ENCODE measurements at places on chromosomes 3 and 15. TPM values are rescaled to one million over a fixed set of nuclear protein-coding genes. Genes with fewer than 3 reads are reported as not detected.
A peak's percentile ranks its signal among the peaks of the same experiment; 100 is the strongest.

The GOLGA6L9 gene
- polyA plus RNA-seq, result 3.8 TPM

The WDR93 gene
- 0.10 TPM for polyA plus RNA-seq

The AMIGO3 gene
- 0.76 TPM for polyA plus RNA-seq

The STRA6 gene
- not detected for polyA plus RNA-seq

The TF gene
- 16.2 TPM for polyA plus RNA-seq

The CYP19A1 gene
- 2.7 TPM for polyA plus RNA-seq

The CCR9 gene
- polyA plus RNA-seq, result 0.08 TPM

The SAMD7 gene
- not detected for polyA plus RNA-seq

The CDC25A gene
- 1.2 TPM for polyA plus RNA-seq

The CAND2 gene
- 1.2 TPM for polyA plus RNA-seq

The SHF gene
- 4.4 TPM for polyA plus RNA-seq

The ABHD6 gene
- 6.2 TPM for polyA plus RNA-seq

The SPINK8 gene
- polyA plus RNA-seq, result not detected

GRCh38 chr15:95742836-95743235 is 587.7 kb upstream of the NR2F2 start:
- no peak overlapping the region for H3K4me3 ChIP-seq
- peak; percentile 26 for DNase-seq
- H3K4me1 ChIP-seq, result no peaks in the 10 kb centered on the region
- no peak overlapping the region for H3K27ac ChIP-seq
- H3K36me3 ChIP-seq, result no peaks in the 10 kb centered on the region
- H3K27me3 ChIP-seq, result no peaks in the 10 kb centered on the region

GRCh38 chr3:69500604-69501003 is 114.7 kb upstream of the FRMD4B start:
- H3K27ac ChIP-seq, result no peak overlapping the region
- DNase-seq, result no peak
- no peak overlapping the region for H3K4me3 ChIP-seq

- no peak for DNase-seq
- peaks cover 15% of the 10 kb centered on the region for H3K4me1 ChIP-seq
- no peaks in the 10 kb centered on the region for H3K27me3 ChIP-seq
- H3K4me3 ChIP-seq, result no peak overlapping the region
- H3K36me3 ChIP-seq, result no peaks in the 10 kb centered on the region
Observed at GRCh38 chr15:31278061-31278445, 48.6 kb upstream of the KLF13 start.

GRCh38 chr3:14947100-14947885 is at the start of gene NR2C2:
Gene NR2C2, plus strand, starts transcription at chr3:14947583. Its CDS starts 56,332 bp downstream, at chr3:15003915.
- H3K27ac ChIP-seq, result peak within 1 kb of the TSS; percentile 98
- peaks cover 30% of the 10 kb centered on the region for H3K36me3 ChIP-seq
- peak within 1 kb of the TSS; percentile 80 for H3K4me3 ChIP-seq
- DNase-seq, result peak; percentile 88
- H3K4me1 ChIP-seq, result peaks cover 63% of the 10 kb centered on the region

DNA sequence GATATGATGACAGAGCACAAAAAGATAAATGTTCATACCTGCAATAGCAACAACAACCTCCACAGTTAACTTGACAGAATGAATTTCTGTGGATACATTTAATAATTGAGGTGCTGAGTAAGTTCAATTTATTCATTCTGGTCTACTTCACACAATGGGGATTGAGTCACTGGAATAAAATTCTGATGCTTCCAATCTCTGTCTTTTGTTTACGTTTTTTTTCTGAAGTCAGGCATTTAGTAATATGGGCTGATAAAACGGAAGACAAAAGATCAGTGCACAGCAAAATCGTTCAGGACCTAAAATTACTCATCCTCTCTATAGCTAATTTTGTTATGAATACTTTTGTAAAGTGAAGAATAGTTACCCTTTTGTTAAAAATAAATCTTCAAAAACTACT is 565.9 kb upstream of the CCDC54 start:
- no peaks in the 10 kb centered on the region for H3K27me3 ChIP-seq
- no peaks in the 10 kb centered on the region for H3K36me3 ChIP-seq
- no peak for DNase-seq
- no peak overlapping the region for H3K4me3 ChIP-seq
- no peaks in the 10 kb centered on the region for H3K4me1 ChIP-seq
- H3K27ac ChIP-seq, result no peak overlapping the region

DNA sequence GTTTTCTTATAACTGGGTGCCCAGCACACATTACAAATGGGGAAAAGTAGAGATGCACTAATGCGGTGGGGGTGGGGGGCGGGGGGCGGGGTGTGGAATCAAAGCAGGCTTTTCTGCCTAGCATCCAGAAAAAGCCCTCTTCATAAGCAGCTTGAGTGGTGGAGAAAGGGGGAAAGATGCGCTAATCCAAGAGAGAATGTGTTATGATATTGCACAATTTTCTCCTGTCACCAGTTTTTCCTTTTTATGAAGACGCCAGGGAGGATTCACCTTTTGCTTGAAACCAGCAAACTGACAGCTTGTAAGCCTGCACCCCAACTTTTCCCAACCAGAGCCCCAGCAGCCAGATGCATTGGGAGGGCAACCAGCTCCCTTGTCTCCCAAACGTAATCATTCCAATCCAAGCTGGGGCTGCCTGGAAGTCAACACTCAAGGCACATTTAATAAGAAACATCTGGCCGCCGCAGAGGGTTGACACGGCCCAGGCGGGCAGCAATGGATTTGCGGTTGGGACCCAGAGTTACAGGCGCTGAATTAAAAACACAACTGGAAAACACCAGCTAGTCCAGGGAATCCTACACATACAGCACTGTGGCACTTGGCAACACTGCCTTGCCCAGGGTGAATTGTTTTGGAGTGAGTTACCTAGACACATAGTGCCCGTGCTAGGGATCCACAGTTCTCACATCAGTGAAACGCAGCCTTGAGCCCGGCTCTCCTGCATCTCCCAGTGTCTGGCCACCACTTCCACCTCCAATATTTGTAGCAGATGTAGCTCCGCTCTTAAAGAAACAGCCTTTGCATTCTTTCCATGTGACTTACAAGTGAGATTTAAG is 218.5 kb upstream of the PRICKLE2 start:
- peak overlapping the region; percentile 49 for H3K4me3 ChIP-seq
- H3K4me1 ChIP-seq, result peaks cover 48% of the 10 kb centered on the region
- H3K36me3 ChIP-seq, result no peaks in the 10 kb centered on the region
- H3K27me3 ChIP-seq, result peaks cover 48% of the 10 kb centered on the region

GRCh38 chr3:111668326-111668725 is 73.2 kb upstream of the ZBED2 start:
- H3K36me3 ChIP-seq, result no peaks in the 10 kb centered on the region
- no peaks in the 10 kb centered on the region for H3K27me3 ChIP-seq
- no peak overlapping the region for H3K27ac ChIP-seq
- H3K4me1 ChIP-seq, result no peaks in the 10 kb centered on the region
- H3K4me3 ChIP-seq, result no peak overlapping the region

GRCh38 chr15:98981851-98982722 is 25.5 kb downstream of the PGPEP1L start:
- no peak for DNase-seq
- no peaks in the 10 kb centered on the region for H3K36me3 ChIP-seq
- peaks cover 21% of the 10 kb centered on the region for H3K4me1 ChIP-seq

GRCh38 chr3:50233176-50233575 is 2.8 kb upstream of the GNAI2 start:
- no peak overlapping the region for H3K27ac ChIP-seq
- no peak for DNase-seq
- H3K36me3 ChIP-seq, result no peaks in the 10 kb centered on the region
- peaks cover 41% of the 10 kb centered on the region for H3K4me1 ChIP-seq
- no peaks in the 10 kb centered on the region for H3K27me3 ChIP-seq

DNA sequence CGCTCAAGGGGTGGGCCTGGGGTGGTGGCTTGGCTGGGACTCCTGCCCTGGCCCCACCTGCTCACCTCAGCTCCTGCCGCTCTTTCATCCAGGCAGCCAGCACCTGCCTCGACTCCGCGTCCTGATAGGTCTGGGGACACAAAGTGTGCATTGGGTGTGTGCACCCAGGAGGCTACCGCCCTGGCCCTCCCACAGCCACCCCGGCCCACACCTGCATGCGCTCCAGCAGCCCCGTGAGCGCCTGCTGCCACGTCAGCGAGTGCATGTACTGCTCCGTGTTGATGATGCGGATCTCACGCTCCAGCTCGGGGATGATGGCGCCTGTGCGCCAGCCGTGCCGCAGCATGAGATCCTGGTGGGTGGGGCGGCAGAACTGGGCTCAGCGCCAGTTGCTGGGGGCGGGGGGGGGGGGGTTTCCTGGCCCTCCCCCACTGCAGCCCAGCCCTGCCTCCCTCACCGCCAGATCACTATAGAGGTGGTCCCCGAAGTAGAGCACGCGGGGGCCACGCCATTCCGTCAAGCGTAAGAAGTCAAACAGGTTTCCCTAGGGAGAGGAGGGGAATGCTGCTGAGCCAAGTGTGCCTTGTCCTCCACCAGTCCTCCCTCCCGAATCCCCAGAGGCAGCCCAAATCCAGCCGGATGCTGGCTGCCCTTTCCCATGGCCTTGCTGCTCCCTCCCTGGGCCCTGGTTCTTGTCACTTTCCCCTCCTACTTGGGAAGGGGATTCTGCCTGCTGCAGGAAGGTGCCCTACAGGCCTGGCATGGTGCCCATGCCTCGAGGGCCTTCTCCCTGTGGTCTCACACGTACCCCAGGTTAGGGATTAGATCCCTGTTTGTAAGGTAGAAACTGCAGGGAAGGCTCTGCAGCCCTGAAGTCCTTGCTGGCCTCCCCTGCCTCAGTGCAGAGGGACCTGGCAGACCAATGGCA is 8.6 kb downstream of the NT5DC2 start:
- no peak overlapping the region for H3K4me3 ChIP-seq
- no peaks in the 10 kb centered on the region for H3K27me3 ChIP-seq
- H3K36me3 ChIP-seq, result peaks cover 57% of the 10 kb centered on the region
- H3K4me1 ChIP-seq, result peaks cover 14% of the 10 kb centered on the region
- DNase-seq, result peak; percentile 77

- peaks cover 39% of the 10 kb centered on the region for H3K4me1 ChIP-seq
- no peak overlapping the region for H3K27ac ChIP-seq
- no peak for DNase-seq
- H3K27me3 ChIP-seq, result no peaks in the 10 kb centered on the region
- H3K4me3 ChIP-seq, result no peak overlapping the region
Observed at GRCh38 chr3:16838561-16838960, 46.2 kb upstream of the PLCL2 start.

DNA sequence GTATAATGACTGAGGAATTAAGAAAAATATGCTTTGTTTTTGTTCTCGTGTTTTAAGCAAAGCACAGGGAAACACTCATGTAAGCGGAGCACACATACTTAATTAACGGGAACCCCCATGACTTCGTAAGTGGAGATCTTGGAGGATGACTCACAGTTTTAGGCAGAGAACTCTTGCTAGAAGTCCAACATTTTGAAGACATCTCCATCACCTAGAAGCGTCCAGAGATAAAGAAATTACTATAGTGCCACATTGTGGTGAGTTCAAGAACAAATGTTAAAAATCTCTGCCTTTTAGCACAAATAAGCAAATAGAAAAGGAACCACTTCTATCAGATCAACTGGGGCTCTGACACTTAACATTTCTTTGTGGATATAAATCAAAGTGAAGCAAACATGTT is 194.1 kb upstream of the ARHGEF26 start:
- no peak overlapping the region for H3K4me3 ChIP-seq
- no peaks in the 10 kb centered on the region for H3K4me1 ChIP-seq
- no peak for DNase-seq
- no peaks in the 10 kb centered on the region for H3K27me3 ChIP-seq

DNA sequence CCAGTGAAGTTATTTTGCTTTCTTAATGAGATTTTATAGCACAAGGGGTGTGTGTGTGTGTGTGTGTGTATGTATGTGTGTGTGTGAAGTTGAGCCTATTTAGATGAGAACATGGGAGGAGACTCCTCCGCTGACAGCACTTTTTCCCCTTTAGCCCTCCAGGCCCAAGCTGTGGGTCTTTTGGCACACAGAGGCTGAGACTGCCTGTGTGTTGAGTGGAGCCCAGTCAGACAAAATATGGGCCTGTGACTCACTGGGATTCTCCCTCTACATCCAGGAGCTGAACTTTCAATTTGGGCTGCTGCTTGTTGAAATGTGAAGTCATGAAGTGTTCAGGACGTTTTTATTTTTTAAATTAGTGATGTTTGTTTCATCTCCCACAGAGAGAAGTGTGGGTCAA is 108.0 kb downstream of the MFSD1 start:
- H3K27ac ChIP-seq, result no peak overlapping the region
- H3K36me3 ChIP-seq, result no peaks in the 10 kb centered on the region
- no peaks in the 10 kb centered on the region for H3K4me1 ChIP-seq
- H3K27me3 ChIP-seq, result no peaks in the 10 kb centered on the region
- no peak overlapping the region for H3K4me3 ChIP-seq
- no peak for DNase-seq

GRCh38 chr3:56962206-56962605 is 98.3 kb upstream of the SPATA12 start:
- no peaks in the 10 kb centered on the region for H3K36me3 ChIP-seq
- H3K27me3 ChIP-seq, result no peaks in the 10 kb centered on the region
- no peak overlapping the region for H3K27ac ChIP-seq

GRCh38 chr3:111438283-111438682 is 103.7 kb upstream of the CD96 start:
- no peak overlapping the region for H3K4me3 ChIP-seq
- no peaks in the 10 kb centered on the region for H3K27me3 ChIP-seq
- no peak overlapping the region for H3K27ac ChIP-seq
- DNase-seq, result no peak
- H3K36me3 ChIP-seq, result no peaks in the 10 kb centered on the region

GRCh38 chr3:175879417-175879816 is 1020.3 kb downstream of the NAALADL2 start:
- no peak overlapping the region for H3K4me3 ChIP-seq
- H3K27me3 ChIP-seq, result no peaks in the 10 kb centered on the region
- no peaks in the 10 kb centered on the region for H3K4me1 ChIP-seq
- no peak for DNase-seq

GRCh38 chr15:85761635-85762034 is 33.1 kb downstream of the KLHL25 start:
- DNase-seq, result peak; percentile 74
- H3K27me3 ChIP-seq, result no peaks in the 10 kb centered on the region
- H3K4me3 ChIP-seq, result no peak overlapping the region
- peak overlapping the region; percentile 63 for H3K27ac ChIP-seq
- H3K36me3 ChIP-seq, result peaks cover 42% of the 10 kb centered on the region
- peaks cover 71% of the 10 kb centered on the region for H3K4me1 ChIP-seq

DNA sequence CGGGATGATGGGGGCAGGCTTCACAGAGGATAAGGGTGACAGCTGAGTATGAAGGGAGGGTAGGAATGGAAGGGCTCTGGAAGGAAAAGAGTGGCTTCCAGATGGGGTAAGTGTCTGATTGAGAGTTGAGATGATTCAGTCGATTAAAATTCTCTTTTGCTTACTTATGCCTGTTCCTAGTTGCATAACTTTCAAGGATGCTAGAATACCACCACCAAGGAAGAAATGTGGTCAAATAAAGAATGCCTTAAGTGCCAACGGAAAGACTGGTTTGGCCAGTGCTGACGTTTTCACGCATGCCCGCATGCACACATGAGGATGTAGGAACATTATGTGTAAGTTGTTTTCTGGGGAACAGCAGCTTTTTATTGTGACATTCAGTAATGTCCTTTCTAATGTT is 263.4 kb upstream of the WNT5A start:
- H3K27ac ChIP-seq, result no peak overlapping the region
- no peak overlapping the region for H3K4me3 ChIP-seq
- no peaks in the 10 kb centered on the region for H3K27me3 ChIP-seq
- H3K36me3 ChIP-seq, result no peaks in the 10 kb centered on the region

- H3K4me3 ChIP-seq, result no peak overlapping the region
- H3K27ac ChIP-seq, result no peak overlapping the region
Observed at GRCh38 chr3:69121950-69122349, 445 bp downstream of the LMOD3 start.

All from stomach (tissue), 19 donors.